Upper lobe of left lung (tissue), 6 donors: ENCODE measurements at places on chromosomes 6 and 20. TPM values are rescaled to one million over a fixed set of nuclear protein-coding genes. Genes with fewer than 3 reads are reported as not detected.
A peak's percentile ranks its signal among the peaks of the same experiment; 100 is the strongest.

VWA7 gene
- total RNA-seq: 7.2 TPM

ETV7 gene
- 3.0 TPM for total RNA-seq

GNMT gene
- 1.9 TPM for total RNA-seq

NOTCH4 gene
- total RNA-seq: 36.3 TPM

RBBP8NL gene
- 6.3 TPM for total RNA-seq

REV3L gene
- total RNA-seq: 106 TPM

KPNA5 gene
- total RNA-seq: 12.0 TPM

TAF11 gene
- 19.6 TPM for total RNA-seq

HUS1B gene
- total RNA-seq: 14.7 TPM

- H3K27me3 ChIP-seq: no peaks in the 10 kb centered on the region
- H3K36me3 ChIP-seq: no peaks in the 10 kb centered on the region
- DNase-seq: no peak
- H3K4me1 ChIP-seq: no peaks in the 10 kb centered on the region
- H3K4me3 ChIP-seq: no peak overlapping the region
- H3K27ac ChIP-seq: no peak overlapping the region
These were observed 693.1 kb downstream of the PTPRT start for GRCh38 chr20:42496595-42496994.

- H3K27me3 ChIP-seq: no peaks in the 10 kb centered on the region
- H3K4me1 ChIP-seq: no peaks in the 10 kb centered on the region
- H3K36me3 ChIP-seq: no peaks in the 10 kb centered on the region
- no peak overlapping the region for H3K4me3 ChIP-seq
These were observed 172.9 kb upstream of the UST start for GRCh38 chr6:148573922-148574321.

DNA sequence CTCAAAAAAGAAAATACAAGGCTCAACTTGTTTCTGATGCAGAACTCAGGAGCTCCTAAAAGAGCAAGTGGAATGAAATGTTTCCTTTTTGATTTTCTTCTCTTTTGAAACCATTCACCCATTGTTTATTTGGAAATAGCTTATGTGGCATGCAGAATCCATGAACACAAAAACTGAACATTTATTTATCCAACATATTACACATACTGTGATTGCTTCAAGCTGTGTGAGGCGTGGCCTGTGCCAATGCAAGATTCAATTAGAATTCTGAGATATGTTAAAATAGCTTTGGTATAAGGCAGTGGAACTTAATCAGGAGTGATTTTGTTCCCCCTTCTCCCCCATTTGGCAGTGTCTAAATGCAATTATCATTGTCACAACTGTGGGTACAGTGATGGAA lies 45.9 kb upstream of the CARMIL1 start:
- no peaks in the 10 kb centered on the region for H3K4me1 ChIP-seq
- no peak overlapping the region for H3K4me3 ChIP-seq
- DNase-seq: no peak
- H3K36me3 ChIP-seq: no peaks in the 10 kb centered on the region
- H3K27ac ChIP-seq: no peak overlapping the region

- H3K27me3 ChIP-seq: no peaks in the 10 kb centered on the region
- H3K27ac ChIP-seq: peak overlapping the region; percentile 45
- no peaks in the 10 kb centered on the region for H3K36me3 ChIP-seq
- H3K4me1 ChIP-seq: no peaks in the 10 kb centered on the region
- peak; percentile 37 for DNase-seq
These were observed 37.4 kb downstream of the TOMM6 start for GRCh38 chr6:41824571-41825569.

DNA sequence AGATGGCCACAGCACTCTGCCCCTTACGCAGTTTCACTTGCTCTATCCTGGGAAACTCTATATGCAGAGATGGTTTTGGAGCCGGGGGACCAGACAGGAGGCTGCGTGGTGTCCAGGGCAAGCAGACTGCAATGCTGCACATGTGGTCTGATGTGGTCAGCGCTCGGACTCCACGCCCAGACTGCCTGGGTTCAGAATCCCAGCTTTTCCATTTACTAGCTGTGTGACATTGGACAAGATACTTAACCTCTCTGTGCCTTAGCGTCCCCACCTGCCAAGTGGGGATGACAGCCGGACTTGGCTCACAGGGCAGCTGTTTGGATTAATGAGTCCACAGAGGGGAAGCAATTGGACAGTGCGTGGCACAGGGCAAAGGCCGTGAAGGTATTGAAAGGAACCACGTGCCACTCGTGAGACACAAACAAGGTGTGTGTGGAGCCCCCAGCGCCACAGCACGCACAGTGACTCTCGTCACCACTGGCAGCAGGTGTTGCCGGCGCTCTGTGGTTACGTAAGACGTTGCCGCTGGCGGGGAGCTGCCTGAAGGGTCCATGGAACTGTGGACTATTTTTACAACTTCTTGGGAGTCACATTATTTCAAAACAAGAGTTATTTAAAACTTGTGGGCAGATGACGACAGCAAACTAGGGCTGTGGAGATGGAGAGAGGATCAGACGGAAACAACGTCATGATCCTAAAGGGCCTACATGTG lies 201.4 kb downstream of the PREX1 start:
- H3K27me3 ChIP-seq: no peaks in the 10 kb centered on the region
- no peak overlapping the region for H3K27ac ChIP-seq
- H3K4me3 ChIP-seq: no peak overlapping the region
- no peak for DNase-seq
- peaks cover 6% of the 10 kb centered on the region for H3K4me1 ChIP-seq
- H3K36me3 ChIP-seq: peaks cover 80% of the 10 kb centered on the region

DNA sequence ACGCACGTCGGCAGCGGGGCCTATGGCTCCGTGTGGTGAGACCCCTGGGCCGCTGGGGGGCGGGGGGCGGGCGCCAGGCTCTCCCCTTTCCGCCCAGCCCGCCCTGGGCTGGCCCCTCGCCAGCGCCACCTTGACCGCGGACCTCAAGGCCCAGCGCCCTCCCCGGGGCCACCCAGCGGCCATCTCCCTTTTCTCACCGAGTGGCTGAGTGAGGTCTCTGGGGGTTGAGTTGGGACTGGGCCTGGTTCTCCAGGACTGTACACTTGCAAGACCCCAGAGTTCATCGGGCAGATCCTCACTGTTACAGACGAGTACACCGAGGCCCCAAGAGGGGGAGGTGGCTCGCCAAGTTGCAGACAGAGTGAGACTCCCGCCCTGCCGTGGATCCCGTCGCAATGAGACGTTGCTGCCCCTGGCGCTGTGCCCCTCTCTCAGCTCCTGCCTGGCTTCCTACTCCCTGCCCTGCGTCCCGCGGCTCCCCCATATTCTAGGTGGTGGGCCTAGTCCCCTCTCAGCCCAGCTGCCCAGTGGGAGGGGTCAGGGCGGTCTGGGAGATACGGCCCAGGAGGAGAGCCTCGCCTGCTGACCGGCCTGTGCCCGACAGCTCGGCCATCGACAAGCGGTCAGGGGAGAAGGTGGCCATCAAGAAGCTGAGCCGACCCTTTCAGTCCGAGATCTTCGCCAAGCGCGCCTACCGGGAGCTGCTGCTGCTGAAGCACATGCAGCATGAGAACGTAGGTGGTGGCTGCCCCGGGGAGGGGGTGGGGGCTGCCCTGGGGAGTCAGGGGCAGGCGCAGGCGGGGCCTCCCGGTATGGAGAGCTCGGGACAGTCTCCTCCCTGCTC lies 576 bp downstream of the MAPK13 start:
- peak overlapping the region; percentile 85 for H3K27ac ChIP-seq
- no peaks in the 10 kb centered on the region for H3K27me3 ChIP-seq
- H3K4me1 ChIP-seq: peaks cover 54% of the 10 kb centered on the region
- peaks cover 6% of the 10 kb centered on the region for H3K36me3 ChIP-seq
- DNase-seq: peak; percentile 95
- peak overlapping the region; percentile 61 for H3K4me3 ChIP-seq

- DNase-seq: no peak
- no peaks in the 10 kb centered on the region for H3K27me3 ChIP-seq
- H3K4me1 ChIP-seq: no peaks in the 10 kb centered on the region
- H3K36me3 ChIP-seq: no peaks in the 10 kb centered on the region
- H3K4me3 ChIP-seq: no peak overlapping the region
- no peak overlapping the region for H3K27ac ChIP-seq
These were observed 39.5 kb upstream of the PREP start for GRCh38 chr6:105442369-105442768.

- H3K4me3 ChIP-seq: peak overlapping the region; percentile 98
- H3K27me3 ChIP-seq: no peaks in the 10 kb centered on the region
- peaks cover 25% of the 10 kb centered on the region for H3K4me1 ChIP-seq
- DNase-seq: no peak
- no peaks in the 10 kb centered on the region for H3K36me3 ChIP-seq
These were observed 518 bp downstream of the PEX6 start for GRCh38 chr6:42978487-42978838.

DNA sequence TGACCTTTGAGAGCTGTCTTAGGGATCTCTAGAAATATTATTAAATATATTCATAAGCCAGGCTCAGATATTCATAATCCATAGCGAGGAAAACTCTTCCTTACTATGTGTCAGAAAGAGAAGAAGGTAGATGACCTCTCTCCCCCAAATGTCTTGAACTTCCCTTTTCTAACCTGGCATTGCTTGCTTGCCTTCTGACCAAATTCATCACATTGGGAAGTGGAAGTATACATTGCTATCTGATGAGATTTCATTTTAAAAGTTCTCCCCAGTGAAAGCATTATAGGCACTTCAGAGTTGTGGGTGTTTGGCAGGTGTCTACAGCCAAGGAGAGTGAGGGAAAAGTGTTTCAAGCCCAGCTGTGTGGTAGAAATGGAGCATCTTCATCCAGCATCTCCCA lies 197.3 kb downstream of the ZFAND3 start:
- DNase-seq: no peak
- H3K27me3 ChIP-seq: no peaks in the 10 kb centered on the region
- H3K4me1 ChIP-seq: no peaks in the 10 kb centered on the region
- no peak overlapping the region for H3K27ac ChIP-seq

- H3K4me1 ChIP-seq: peaks cover 5% of the 10 kb centered on the region
- no peaks in the 10 kb centered on the region for H3K27me3 ChIP-seq
- no peak overlapping the region for H3K27ac ChIP-seq
- no peak for DNase-seq
- no peak overlapping the region for H3K4me3 ChIP-seq
- H3K36me3 ChIP-seq: no peaks in the 10 kb centered on the region
These were observed 12.8 kb upstream of the MDFI start for GRCh38 chr6:41625442-41625841.

DNA sequence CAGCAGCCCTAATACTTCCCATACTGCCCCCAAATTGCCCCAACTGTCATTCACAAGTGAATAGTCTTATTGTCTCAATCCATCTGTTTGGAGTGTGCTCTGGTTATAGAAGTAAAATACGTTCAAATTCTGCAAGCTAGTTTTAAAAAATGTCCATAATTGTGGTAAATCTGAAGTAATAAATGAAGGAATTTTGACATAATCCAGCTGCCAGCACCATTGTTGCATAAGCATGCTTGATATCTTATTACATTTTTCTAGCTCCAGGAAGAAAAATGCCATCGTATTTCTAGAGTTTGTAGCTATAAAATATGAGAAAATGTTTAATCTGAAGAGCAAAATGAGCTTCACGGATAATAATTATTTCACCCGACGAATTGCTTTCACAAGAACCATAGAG lies 664.7 kb downstream of the RFPL4B start:
- no peak overlapping the region for H3K4me3 ChIP-seq
- H3K36me3 ChIP-seq: no peaks in the 10 kb centered on the region
- no peaks in the 10 kb centered on the region for H3K27me3 ChIP-seq
- H3K4me1 ChIP-seq: no peaks in the 10 kb centered on the region
- no peak for DNase-seq

GRCh38 chr20:39986173-39986904 lies 702.7 kb downstream of the MAFB start:
- DNase-seq: peak; percentile 35
- peaks cover 19% of the 10 kb centered on the region for H3K4me1 ChIP-seq
- no peaks in the 10 kb centered on the region for H3K27me3 ChIP-seq
- no peaks in the 10 kb centered on the region for H3K36me3 ChIP-seq

DNA sequence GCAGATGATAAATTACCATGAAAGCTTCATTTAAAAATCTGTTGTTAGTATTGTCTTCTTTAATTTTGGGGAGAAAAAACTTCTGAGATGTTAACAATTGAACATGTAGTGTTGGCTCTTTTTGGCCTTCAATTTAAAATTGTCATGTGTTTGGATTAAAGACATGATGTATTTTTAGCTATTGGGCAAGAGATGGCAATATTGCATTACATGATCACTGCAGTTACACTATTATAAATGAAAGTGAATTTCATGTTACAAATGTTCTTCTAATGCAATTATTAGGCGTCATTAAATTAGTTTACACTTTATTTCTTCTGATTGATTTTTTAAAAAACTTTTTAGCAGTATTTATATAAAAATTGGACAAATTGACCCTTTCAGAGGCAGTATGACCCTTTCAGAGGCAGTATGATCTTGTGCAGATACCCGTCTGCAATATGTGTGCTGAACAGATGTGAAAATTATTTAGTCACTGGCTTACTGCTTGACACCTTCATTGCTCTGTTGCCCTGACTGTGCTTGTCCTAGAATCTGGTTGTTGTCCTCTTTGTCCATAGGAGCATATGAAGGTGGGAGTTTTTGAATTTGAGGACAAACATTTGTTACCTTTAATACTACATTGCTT lies 25.8 kb downstream of the CDKAL1 start:
- no peak overlapping the region for H3K4me3 ChIP-seq
- DNase-seq: no peak
- H3K27me3 ChIP-seq: no peaks in the 10 kb centered on the region
- peaks cover 3% of the 10 kb centered on the region for H3K36me3 ChIP-seq
- H3K4me1 ChIP-seq: no peaks in the 10 kb centered on the region

DNA sequence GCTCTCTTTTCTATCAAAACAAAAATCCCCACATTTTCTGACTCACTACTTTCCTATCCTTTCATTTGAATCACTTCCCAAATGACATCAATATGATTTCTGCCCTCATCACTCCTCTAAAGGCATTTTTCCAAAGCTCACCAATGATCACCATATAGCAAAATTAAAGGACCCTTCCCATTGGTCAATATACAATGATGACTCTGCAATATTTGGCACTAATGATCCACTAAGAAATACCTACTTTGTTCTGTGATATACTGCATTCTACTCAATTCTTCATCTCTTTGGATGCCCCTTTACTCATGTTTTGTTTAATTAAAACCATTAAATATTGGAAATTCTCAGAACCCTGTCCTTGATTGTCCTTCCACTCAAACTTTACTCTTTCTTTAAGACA lies 200.3 kb upstream of the PTCHD4 start:
- H3K27me3 ChIP-seq: no peaks in the 10 kb centered on the region
- H3K27ac ChIP-seq: no peak overlapping the region
- no peak for DNase-seq
- H3K4me1 ChIP-seq: no peaks in the 10 kb centered on the region
- H3K36me3 ChIP-seq: no peaks in the 10 kb centered on the region

- no peak overlapping the region for H3K27ac ChIP-seq
- no peaks in the 10 kb centered on the region for H3K36me3 ChIP-seq
- H3K4me3 ChIP-seq: no peak overlapping the region
- H3K4me1 ChIP-seq: no peaks in the 10 kb centered on the region
- H3K27me3 ChIP-seq: no peaks in the 10 kb centered on the region
- no peak for DNase-seq
These were observed 118.5 kb downstream of the FOXA2 start for GRCh38 chr20:22465622-22466446.
